ENCODE measurements at places on chromosomes 1 and 21. TPM values are rescaled to one million over a fixed set of nuclear protein-coding genes. Genes with fewer than 3 reads are reported as not detected.

The TTC22 gene
- not detected for total RNA-seq

The OR4F16 gene
- not detected for total RNA-seq

The PRR9 gene
- total RNA-seq = not detected

The PLEKHA6 gene
- total RNA-seq = not detected

The ACOT11 gene
- 0.33 TPM for total RNA-seq

The SEMA4A gene
- 196 TPM for total RNA-seq

The CELA3B gene
- total RNA-seq = not detected

The PODN gene
- not detected for total RNA-seq

The TGFBR3 gene
- not detected for total RNA-seq

The S100A7 gene
- total RNA-seq = not detected

The ZBED6 gene
- total RNA-seq = 35.8 TPM

The HES3 gene
- not detected for total RNA-seq

The GPR25 gene
- total RNA-seq = not detected

The SPATA21 gene
- 0.40 TPM for total RNA-seq

Data from OCI-LY7 (cell line).